Inflammatory macrophage treated with lipopolysaccharide for 4 hours (primary cell): ENCODE measurements at places on chromosomes 3 and 15.

DNA sequence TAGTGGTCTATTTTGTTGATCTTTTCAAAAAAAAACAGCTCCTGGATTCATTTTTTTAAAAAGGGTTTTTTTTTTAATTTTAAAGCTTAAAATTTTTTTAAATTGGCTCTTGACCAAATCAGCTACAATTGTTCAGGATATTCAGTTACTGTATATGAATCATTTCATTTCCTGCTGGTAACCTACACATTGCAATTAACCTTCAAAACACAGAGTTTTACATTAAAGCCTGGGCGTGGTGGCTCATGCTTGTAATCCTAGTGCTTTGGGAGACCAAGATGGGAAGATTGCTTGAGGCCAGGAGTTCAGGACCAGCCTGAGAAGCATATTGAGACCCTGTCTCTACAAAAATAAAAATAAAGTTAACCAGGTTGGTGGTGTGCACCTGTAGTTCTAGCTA is 163.4 kb downstream of the ALDH1A2 start:
- DNase-seq: no peak

DNA sequence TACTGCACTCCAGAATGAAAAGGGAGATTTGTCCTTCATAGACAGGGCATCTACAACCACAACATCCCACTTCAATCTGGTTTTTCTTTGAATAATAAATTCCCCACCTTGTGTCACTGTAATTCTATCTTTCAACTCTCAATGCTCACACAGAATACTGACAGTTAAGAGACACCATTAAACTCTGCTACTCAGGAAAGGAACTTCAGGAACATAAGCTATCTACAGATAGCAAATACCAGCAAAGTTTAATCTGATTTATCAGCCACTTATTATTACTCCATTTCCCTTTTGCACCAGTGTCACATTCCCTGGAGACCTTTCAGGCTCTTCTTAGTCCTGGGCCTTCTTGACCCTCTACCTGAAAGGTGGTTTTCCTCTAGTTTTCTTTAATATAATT is 152.0 kb upstream of the LPP start:
- no peak for DNase-seq

DNA sequence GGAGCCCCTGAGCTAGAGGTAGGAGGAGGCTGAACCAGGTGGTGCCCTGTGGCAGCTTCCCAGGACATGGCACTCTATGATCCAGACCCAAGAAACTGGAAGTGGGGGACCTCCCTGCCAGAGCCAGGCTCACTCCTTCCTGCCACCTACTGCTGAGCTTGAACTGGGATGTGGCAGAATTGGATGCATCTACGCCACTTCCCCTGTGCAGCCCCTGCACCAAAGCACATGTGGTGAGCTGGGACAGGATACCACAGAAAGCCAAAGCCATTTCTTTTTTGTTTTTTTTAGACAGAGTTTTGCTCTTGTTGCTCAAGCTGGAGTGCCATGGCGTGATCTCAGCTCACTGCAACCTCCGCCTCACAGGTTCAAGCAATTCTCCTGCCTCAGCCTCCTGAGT is 518.0 kb upstream of the PPP2R3A start:
- DNase-seq: no peak

DNA sequence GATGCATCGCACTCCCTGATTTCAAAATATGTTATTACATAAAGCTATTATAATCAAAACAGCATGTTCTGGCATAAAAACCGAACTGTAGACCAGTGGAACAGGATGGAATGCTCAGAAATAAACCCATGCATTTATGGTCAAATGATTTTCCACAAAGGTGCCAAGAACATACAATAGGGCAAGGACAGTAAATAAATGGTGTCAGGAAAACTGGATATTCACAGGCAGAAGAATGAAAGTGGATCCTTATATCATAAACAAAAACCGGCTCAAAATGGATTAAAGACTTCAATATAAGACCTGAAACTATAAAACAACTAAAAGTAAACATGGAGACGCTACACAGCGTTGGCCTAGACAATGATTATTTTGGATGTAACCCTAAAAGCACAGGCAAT is 22.6 kb downstream of the USP50 start:
- no peak for DNase-seq

DNA sequence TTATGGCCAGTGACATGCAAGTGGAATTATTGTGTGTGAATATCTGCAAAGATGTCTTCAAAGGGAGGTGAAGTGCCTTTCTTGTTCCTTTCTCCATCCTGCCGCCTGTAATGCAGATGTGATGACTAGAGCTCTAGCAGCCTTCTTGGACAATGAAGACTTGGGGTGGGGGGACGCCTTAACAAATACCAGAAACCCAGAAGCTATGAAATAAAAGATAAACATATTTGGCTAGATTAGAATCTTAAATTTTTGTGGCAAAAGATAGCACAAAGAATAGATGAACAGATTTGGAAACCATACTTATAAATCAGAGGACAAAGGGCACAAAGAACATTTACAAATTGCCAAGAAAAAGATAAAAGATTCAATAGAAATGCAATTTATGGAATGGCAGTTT is 56.1 kb downstream of the AMOTL2 start:
- no peak for DNase-seq

- no peak for DNase-seq
Measured at GRCh38 chr15:37984368-37984767, 49.9 kb downstream of the TMCO5A start.

- peak; percentile 31 for DNase-seq
Measured at GRCh38 chr15:21268436-21268940, 171.8 kb downstream of the POTEB3 start.

DNA sequence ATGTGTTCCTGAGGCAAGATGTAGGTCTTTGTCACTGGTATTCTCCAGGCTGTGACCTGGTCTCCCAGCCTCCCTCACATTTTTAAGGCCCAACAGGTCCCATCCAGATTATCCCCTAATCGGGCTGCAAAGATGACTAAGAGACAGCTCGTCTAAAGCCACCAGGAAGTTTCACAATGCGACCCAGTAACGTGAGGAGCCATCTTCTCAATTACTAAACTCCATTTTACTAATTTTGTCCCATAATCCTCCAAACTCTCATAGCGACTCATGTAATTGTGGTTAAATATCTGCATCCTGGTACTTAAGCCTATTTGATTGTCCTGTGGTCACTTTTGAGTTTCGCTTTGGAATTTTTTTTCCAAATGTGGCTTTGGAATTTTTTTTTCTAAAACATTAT is 8.7 kb upstream of the PLA2G4F start:
- peak; percentile 62 for DNase-seq

DNA sequence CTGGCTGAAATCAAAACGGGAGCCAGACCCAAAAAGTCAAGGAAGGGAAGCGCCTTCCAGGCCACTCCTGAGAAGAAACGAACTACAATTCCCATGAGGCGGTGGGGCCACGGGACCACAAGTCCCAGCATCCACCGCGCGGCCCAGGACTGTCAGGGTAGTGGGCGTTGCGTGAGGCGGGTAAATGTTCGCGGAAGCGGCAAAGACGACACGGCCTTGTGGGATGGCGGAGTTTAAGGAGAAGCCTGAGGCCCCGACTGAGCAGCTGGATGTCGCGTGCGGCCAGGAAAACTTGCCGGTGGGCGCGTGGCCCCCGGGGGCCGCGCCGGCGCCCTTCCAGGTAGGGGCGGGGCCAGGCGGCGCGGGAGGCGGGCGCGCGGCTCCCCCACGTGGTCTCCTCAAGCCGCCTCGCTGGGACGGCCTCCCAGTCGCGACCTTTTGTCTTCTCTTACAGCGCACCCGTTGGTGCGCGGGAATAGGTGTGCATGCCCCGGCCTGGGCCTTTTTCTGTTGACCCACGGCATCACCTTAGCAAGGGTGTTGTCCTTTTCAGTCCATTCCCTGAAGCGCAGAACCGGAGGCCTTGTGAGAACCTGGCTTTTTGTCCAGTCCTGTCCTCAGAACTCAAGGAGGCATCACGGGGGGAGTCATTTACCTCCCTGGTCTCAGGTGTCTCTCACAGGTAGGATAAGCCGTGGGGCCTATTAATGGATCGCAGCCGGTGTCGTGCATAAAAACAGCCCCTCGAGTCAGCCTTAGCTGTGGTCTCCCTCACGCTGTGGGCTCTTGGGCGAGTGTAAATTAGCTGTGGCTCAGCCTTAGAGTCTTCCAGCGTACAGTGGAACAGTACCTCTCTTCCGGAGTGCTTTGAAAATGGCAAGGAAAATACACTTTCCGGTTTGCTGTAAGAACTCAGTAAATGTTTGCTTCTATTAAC is at the start of gene SETMAR:
Gene SETMAR, plus strand, starts transcription at position 183 of the 937 bp plus-strand sequence. Its CDS starts 2 bp downstream, at position 185.
- peak; percentile 87 for DNase-seq

DNA sequence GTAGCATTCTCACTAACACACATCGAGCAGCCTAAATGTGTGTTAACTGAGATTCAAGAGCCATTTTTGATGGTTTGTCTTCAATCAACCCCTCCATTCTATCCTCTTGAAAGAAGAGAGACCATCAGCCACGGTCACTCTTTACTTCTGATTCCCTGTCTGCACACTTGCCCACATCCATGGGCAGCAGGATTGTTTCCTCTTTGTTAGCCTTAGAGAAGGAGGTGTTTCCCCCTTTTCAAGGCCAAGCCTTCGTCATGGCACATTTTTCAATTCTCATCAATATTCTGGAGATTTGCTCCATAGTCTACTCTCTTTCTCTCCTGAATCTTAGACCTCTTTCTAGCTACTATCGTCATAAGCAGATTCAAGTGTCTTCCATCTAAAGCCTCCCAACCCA is 522.4 kb upstream of the NAALADL2 start:
- DNase-seq: peak; percentile 55

- DNase-seq: no peak
Measured at GRCh38 chr15:57703387-57703786, 3.1 kb upstream of the POLR2M start.

- DNase-seq: no peak
Measured at GRCh38 chr3:194657439-194657838, 14.6 kb downstream of the LSG1 start.

- no peak for DNase-seq
Measured at GRCh38 chr3:195899701-195900435, 8.5 kb downstream of the TNK2 start.

DNA sequence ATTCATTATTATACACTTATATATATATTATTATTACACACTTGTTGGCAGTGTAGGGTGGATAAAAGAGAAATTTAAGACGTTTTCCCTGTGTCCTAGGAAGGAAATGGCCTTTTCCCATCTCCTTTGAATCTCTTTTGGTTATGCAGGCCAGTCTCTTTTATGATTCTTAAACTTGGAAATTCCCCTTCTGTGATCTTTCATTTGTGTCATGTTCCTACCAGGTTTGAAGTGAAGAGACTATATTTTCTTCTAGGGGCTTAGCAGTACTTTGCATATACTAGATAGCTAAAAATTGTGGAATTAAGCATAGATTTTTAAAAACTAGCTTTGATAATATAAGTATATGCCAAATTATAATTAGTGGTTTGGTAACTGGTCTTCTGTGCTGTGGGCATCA is 58.5 kb downstream of the BBX start:
- no peak for DNase-seq

DNA sequence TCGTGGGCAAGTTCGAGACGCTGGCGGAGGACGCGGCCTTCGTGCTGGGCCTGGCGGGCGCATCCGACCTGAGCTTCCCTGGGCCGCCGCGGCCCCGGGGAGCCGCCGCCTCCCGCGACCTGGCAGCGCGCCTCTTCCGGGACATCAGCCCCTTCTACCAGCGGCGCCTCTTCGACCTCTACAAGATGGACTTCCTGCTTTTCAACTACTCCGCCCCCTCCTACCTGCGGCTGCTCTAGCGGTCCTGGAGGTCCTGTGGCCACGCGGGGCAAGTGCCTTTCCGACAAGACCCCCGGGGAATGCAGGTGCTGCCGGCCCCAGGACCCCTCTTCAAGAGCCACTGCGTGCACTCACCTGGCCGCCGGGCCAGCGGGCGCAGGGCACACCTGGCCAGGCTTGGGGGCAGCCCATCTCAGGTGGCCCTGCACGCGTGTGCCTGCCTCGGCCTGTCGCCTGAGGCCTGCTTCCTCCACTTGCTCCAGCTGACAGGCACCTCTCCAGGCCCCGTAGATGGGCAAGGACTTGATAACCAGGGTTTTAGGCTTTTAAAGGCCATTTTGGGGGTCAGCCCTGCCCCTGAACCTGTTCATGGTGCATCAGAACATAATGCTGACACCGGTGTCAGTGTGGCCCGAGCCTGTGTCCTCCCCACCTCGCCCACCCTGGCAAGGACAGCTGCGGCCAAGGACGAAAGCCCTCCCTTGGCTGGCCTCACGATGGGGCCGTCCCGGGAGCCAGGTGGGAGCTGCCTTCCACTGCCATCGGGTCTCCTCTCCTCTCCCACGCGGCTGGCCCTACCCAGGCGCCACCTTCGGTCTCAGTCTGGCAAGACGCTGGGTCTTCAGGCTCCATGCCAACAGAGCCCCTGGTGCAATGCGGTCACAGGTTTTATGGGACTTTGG is 16.1 kb downstream of the C3orf22 start:
- no peak for DNase-seq

GRCh38 chr3:70224337-70224736 is 88.1 kb downstream of the MDFIC2 start:
- DNase-seq: no peak

- peak; percentile 55 for DNase-seq
Measured at GRCh38 chr3:46369675-46370132, 1.0 kb upstream of the CCR5 start.

DNA sequence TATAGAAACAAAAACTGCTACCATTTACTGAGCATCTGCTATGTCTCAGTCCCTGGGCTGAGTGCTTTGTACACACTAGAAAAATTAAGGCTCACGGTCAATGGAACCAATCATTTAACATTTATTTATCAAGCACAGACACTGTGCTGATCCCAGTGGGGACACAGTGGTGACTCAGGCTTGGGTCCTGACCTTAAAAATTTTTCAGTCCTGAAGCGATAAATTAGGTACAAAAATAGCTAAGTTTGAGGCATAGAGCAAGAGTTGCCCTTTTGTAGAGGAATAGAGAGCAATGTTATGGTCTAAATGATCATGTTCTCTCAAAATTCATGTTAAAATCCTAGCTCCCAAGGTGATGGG is 85.1 kb downstream of the CRYGS start:
- no peak for DNase-seq

DNA sequence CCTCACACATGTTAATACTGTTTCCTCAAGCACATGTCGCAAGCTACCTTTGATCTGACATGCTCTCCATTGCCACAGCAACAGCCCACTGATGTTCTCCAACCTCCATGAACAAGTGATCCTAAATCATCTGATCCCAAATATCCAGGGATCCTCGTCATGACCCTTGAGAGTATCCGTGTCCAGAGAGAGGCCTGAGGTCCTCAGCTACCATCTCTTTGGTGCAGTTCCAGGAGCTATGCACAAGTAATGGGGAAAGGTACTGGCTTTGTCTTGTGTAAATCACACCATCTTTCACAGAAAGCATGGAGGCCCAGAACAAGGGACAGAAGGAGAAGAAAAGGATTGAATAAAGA is 2.4 kb downstream of the GCSAM start:
- DNase-seq: no peak

GRCh38 chr3:152857082-152857481 is 22.2 kb downstream of the P2RY1 start:
- DNase-seq: peak; percentile 98

DNA sequence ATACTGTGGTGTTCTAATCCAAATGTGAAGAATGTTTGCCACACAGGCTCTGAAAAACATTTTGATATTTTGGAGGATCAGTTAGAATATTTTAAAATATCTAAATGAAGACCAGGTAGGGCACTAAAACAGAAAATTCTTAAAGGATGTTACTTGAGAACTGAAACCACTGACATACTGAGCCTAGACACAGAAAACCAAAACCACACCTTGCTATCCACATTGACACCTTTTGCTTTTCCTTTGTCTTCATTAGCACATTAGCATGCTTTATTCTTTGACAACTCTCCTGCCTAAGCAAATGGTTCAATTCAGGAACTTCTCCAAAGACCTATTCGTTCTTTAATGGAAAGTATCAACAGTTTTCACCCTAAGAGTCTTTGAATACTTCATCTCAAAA is 835.9 kb upstream of the GRM7 start:
- no peak for DNase-seq
